RWPE1 (cell line): ENCODE measurements at places on chromosomes 5 and 9.

DNA sequence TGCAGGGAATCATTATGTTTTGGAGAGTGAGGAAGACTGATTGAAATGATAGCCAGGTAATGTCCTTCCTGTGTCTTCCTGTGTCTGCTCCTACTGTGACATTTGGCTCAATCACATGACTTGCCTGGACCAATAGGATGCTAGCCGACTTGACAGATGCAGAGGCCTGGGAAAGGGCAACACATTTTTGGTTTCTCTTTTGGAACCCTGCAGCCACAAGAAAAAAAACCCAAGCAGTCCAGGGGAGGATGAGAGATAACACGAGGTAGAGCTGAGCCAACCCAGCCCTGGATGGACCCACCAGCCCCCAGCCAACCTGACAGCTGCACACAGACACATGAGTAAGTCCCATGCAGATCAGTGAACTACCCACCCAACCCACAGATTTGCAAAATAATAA is 256.1 kb upstream of the SMARCA2 start:
- no peak for DNase-seq

- DNase-seq: no peak
Observed at GRCh38 chr5:140563596-140563995, 802 bp downstream of the APBB3 start.

DNA sequence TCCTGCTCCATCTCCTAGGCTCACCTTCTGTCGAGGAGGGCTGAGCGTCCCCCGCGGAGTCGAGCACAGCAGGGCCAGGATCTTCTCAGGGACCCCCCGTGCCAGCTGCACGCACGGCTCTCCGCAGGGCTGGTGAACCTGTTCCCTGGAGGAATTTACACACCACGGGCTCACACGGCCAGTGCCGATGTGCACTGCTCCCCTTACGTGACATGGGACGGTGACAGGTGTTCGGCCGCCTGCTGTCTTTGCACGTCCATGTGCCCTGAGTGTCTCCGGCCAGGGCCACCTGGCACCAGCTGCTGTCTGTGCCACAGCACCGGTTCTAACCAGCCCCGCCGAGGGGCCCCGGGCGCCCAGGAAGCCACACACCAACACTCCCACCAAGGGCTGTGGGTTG is 8.7 kb upstream of the AGPAT2 start:
- no peak for DNase-seq

DNA sequence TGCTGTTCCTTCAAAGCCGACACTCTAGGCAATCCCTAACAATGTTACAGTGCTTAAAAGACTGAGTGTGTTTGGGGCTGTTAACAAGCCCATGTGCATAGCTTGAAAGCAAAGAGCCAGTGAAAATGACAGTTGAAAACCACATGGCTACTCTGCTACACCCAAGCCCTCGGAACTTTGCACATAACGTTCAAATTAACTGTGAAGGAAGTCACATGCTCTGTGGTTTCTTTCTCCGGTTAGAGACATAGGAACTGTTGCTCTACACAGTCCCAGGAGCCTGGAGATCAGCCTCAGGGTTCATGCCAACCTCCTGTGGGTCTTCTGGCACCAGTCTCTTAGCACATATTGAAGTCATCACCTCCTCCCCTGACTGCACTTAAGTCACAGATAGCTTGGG is 51.1 kb downstream of the C9orf152 start:
- DNase-seq: no peak

- DNase-seq: no peak
Observed at GRCh38 chr9:114287001-114287762, 35.7 kb upstream of the ORM1 start.

GRCh38 chr5:86917117-86917579 is 299.4 kb downstream of the COX7C start:
- peak; percentile 12 for DNase-seq

GRCh38 chr9:109593612-109594011 is 95.5 kb upstream of the PTPN3 start:
- DNase-seq: no peak

- no peak for DNase-seq
Observed at GRCh38 chr5:168612996-168613395, 33.8 kb upstream of the PANK3 start.

DNA sequence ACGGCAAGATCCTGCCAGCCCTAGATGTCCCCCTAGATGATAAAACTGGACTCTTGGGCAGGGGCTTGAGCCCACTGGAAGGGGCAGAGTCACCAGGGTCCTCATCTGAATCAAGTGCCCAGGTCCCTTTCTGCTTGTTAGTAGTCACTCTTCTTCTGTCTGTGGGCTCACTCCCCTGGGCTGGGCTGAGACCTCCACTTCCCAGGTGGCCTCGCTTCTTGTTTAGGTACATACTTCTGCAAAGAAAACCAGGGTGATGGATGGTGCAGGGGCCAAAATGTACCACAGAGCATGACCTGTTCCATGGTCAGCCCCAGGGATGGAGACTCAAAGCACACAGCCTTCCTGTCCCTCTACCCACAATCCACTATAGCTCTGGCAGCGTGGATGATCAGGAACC is 845 bp upstream of the SLC46A2 start:
- no peak for DNase-seq

DNA sequence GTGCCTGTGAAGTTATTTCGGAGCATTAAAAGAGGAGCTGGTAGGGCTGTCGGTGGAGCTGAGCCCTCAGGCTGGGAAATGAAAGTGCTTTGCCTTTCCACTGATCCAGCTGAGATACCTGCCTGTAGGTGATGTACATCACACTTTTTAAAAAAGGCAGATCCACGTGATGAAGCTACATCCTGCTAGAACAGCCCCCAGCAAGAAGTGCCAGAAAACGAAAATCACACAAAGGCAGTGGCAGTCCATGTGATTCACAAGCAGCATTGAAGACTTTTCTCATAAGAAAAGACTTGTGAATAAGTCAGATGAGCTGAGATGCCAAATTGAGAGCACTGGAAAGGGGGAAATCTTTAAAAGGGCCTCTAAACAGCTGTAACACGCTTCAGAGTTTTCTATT is 765.1 kb downstream of the PTPRD start:
- DNase-seq: no peak

GRCh38 chr5:57411982-57412381 is 70.6 kb downstream of the ACTBL2 start:
- no peak for DNase-seq

DNA sequence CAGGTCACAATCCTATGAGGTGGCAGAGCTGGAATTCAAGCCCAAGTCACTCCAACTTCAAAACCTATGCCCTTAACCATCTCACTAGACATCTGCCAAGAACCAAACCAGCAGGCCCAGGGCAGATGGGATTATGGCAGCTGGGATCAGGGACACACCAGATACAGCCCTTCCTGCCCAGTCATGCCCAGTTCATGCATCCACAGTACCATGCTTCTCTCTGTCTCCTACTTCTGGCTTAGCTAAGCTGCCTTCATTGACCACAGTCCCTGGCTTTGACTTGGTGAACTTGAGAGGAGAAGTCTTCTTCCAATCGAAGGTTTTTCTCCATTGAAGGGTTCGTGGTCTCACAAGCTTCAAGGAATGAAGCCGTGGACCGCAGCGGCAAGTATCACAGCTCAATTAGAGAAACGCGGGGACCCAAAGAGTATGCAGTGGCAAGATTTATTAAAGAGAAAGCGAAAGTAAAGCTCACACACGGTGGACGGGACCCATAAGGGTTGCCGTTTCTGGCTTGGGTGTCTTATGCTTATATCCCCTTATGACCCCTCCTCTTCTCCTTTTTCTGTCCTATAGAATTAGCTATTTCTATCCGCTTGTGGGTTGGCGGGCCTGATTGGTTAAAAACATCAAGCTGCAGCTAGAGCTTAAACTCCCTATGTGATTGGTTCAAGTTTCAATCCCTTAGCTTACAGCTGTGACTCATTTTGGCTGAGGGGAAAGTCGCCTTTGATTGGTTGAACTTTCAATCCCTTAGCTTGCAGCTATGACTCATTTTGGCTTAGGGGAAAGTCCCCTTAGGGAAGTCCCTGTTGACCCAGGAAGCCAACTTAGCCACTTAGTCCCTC is 101.2 kb downstream of the TRIM36 start:
- peak; percentile 16 for DNase-seq

DNA sequence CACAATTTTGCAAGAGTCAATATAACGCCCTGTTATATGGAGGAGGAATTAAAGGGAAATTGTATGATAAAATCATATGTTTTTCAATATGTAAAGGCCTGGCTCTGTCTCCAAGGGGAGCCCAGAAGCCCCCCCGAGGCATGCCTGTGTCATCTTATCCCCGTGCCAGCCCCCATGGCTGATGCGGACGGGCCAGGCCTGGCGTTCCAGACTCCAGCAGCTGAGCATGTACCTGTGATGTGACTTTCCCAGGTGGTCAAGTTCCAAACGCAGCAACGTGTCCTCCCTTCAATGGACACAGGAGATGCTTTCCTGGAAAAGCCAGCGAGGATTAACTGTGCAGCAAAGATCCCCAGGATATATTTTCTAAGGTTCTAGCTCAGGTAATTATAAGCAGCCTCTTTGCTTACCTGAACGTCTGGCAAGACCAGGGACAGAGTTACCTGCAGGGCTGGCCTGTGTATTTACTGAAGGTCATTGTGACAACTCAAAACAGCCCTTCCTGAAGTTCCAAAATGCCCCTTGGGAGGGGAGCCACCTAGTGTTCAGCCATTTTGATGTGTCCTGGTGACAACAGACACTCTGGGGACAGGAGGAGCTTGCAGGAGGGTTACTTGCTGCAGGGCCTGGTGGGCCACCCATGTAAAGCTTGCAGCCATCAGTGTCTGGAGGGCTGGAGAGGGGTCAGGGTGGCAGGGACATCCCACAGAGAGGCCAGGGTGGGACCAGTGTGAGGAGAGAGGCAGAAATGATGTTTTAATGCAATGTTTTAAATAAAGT is 53.3 kb upstream of the RNU6ATAC start:
- no peak for DNase-seq

- DNase-seq: no peak
Observed at GRCh38 chr5:58446024-58446423, 13.9 kb downstream of the PLK2 start.

DNA sequence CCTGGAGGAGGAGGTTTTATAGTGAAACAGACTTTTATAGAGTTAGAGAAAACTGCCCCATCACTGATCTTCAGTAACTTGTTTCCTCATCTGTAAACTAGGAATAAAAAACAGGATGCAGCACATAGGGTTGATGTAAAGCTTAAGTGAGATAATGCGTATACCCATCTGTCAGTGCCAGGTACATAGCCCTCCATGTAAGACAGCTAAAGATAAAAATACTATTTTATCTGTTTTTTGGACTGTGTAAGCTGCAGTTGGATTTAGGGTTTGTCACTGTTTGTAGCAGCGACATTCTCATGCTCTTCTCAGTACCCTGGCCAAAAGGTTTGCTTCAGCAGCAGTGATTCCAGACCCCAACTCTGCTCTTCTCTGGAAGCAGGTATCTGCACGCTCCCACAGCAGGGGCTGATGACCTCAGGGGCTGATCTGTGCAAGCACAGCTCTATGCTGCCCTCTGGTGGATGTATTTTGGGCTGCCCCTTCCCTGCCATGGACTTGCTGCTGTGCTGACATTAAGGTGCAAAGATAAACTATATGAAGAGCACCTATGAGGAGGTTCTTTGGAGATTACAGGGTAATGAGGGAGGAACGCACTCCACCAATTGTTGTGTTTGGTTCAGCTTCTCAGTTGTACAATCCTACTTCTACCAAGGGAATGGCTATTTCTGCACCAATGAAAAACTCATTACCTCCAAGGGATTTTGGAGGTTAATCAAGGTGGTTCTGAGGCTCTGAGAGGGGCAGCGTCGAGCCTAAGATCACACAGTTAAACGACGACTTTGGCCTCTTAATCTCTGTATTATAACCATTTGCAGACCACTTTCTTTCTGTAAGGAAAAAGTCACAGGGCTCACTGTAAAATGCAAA is 13.1 kb downstream of the HMHB1 start:
- peak; percentile 87 for DNase-seq
